Activated CD4-positive, alpha-beta memory T cell treated with anti-CD3 and anti-CD28 coated beads for 36 hours (primary cell): ENCODE measurements at places on chromosomes 16 and 17.
A peak's percentile ranks its signal among the peaks of the same experiment; 100 is the strongest.

GRCh38 chr17:8806926-8807550 lies 7.9 kb upstream of the MFSD6L start:
- DNase-seq = peak; percentile 33

DNA sequence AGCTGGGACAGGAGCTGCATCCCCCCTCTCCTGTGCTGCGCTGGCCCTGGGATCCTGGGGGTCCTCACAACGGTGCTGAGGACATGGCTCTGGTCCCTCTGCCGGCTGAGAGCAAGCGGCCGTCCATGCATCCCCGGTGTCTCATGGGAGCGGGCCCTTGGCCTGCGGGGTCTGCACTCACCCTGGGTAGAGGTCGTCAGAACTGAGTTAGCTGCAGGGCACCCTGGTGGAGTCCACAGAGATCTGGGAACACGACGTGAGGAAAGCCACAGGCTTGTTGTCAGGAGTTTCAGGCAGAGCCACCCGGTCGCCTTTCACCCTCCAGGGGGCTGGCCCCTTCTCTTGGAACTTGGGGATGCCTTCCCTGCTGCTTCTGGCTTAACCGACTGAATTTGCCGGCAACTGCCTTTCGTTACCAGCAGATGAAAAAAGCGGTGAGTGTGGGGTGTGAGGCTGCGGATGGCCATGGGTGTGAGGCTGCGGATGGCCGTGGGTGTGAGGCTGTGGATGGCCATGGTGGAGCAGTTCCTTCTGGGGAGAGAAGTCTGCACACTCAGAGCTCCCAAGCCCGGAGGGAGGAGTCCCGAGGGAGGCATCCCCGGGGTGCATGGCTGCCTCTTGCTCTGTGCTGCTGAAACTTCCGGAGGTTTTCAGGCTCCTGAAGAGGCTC lies 81.7 kb downstream of the LMF1 start:
- DNase-seq = no peak

DNA sequence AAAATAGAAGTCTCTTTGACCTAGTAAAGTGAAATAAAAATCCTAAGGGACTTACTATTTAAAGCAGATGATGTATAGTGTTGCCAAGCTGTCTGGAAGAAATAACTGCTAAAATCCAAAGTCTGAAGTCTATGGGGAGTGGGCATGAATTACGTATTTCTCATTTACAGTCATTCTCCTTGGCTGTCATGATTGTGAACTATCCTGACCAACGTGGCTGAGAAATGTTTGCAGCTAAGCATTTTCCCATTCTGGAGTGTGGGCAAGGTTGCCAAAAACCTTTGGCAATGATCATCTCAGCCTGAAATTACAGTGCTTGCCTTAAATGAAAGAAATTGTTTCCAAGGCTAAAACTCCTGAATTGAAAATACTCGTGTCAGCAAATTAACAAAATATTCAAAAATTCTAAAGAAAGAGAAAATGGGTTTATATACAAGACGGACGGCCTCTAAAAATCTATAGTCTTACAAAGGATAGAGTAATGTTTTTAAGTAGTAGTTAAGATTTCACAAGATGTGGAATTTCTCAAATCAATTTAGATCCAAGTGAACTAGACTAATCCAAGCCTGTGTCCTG lies 77.0 kb downstream of the CACNG1 start:
- no peak for DNase-seq

GRCh38 chr16:69100071-69100691 lies 5.3 kb upstream of the HAS3 start:
- no peak for DNase-seq

DNA sequence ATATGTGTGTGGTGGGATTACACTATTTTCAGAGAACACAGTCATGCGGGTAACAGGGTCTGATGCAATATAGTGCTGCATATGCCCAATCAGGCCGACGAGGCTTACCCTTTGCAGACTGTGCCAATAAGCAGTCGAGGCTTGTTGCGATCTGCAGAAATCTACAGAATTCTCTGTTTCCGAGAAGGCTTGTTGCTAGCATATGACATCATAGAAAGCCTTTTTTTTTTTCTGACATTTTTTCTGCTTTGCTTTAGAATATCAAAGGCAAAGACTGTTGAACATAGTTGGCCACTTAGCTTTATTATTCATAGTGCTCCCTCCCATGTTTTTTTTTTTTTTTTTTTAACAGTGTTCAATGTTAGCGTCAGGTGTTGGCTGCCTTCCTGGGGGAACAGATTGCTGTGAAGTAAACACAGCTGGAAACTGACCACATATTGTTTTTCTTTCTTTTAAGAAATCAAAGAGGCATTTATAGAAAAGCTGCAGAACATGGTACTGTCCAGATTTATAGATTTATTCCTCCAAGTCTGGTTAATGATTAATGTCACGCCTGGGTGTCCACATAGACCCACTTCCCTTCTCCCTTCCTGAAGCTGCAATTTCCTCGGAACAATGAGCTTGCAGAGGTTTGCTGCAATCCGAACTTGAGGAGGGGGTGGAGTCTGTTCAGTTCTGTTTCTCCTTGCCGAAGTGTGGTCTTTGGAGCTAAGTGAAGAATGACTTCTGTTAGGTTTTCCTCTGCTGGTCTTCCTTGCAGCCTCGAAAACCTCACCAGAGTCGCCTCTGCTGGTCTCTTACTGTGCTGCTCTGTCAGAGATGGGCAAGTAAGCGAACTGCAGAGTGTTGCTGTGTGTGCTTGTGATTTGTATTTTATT lies 87.3 kb downstream of the MAP2K6 start:
- DNase-seq = no peak

DNA sequence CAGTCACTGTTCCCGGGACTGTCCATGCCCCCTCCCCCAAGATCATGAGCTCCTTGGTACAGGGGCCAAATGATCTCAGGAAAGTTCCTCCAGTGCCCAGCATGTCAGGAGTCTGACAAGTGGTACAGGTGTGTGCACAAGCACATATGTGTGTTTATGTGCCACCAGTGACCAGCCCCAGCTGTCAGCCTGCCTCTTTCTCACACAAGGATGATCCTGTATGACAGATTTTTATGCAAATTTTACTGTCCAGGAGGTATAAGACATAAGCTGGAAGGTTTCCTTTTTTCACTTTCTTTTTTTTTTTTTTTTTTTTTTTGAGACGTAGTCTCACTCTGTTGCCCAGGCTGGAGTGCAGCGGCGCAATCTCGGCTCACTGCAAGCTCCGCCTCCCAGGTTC lies 31.4 kb upstream of the GFOD2 start:
- no peak for DNase-seq

DNA sequence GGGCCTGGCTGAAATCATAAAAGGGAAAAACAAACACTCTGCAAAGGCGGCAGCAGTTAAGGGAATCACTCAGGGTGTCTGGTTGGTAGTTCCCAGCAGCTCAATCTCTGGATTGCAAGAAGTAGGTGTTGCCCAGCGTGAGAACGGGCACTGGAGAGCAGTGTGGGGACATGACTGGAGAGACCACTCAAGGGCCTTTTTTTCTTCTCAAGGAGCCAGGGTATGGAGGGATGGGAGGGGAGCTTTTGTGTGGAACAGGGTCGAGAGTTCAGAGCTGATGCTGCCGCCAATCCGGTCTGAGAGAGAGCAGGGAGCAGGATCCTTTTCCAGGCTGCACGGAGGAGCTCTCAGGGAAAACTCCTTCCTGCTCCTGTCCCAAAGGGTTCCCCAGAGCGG lies 15.2 kb downstream of the SCNN1B start:
- DNase-seq = no peak

- DNase-seq = no peak
These were observed 21.5 kb downstream of the MYH11 start for GRCh38 chr16:15835136-15835878.

GRCh38 chr17:411421-412120 lies 59.0 kb upstream of the RPH3AL start:
- DNase-seq = no peak
